Upper lobe of right lung (tissue), 1 donor: ENCODE measurements at places on chromosomes 4 and X. TPM values are rescaled to one million over a fixed set of nuclear protein-coding genes. Genes with fewer than 3 reads are reported as not detected.

TMSB15A gene
- 1.9 TPM for total RNA-seq

TCEAL9 gene
- 45.4 TPM for total RNA-seq

FGF13 gene
- total RNA-seq: 3.2 TPM

SMIM31 gene
- not detected for total RNA-seq

N4BP2 gene
- 9.8 TPM for total RNA-seq

GYPB gene
- not detected for total RNA-seq

MAGEC2 gene
- not detected for total RNA-seq

AR gene
- 5.3 TPM for total RNA-seq

DDIT4L gene
- total RNA-seq: 0.98 TPM

TRIM61 gene
- total RNA-seq: 1.2 TPM

SHISA3 gene
- 5.8 TPM for total RNA-seq

FAM9B gene
- 0.52 TPM for total RNA-seq
